Skeletal muscle cell (primary cell): ENCODE measurements at places on chromosomes 4 and X.

GRCh38 chrX:30935985-30936384, 46.9 kb upstream of the TAB3 start:
- no peak for DNase-seq

- DNase-seq, result no peak
These were observed 10.7 kb downstream of the SMAD1 start for GRCh38 chr4:145492376-145492775.

- DNase-seq, result no peak
These were observed 106.2 kb upstream of the KLF8 start for GRCh38 chrX:56125946-56126345.

DNA sequence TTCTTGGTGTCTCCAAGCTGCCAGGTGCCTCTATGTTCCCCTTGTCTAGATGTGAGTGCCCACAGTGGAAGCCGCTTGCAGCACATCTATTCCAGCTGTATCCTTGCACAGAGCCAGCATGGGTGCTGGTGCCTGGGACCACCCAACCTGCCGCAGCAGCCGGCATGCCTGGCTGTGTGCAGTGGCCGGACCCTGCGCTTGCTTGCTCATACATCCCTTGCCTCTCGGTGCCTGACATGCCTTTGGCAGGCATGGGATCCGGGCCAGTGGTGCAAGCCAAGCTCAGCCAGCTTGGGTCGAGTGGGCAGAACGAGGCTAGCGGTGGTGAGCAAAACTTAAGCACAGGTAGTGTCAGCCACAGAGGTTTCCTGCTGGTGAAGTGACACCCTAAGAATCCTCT, 355.1 kb downstream of the TLL1 start:
- no peak for DNase-seq

- no peak for DNase-seq
These were observed 1614.0 kb upstream of the PCDH10 start for GRCh38 chr4:131534944-131535645.

- peak; percentile 43 for DNase-seq
These were observed 90.0 kb upstream of the GRPR start for GRCh38 chrX:16033331-16033730.

DNA sequence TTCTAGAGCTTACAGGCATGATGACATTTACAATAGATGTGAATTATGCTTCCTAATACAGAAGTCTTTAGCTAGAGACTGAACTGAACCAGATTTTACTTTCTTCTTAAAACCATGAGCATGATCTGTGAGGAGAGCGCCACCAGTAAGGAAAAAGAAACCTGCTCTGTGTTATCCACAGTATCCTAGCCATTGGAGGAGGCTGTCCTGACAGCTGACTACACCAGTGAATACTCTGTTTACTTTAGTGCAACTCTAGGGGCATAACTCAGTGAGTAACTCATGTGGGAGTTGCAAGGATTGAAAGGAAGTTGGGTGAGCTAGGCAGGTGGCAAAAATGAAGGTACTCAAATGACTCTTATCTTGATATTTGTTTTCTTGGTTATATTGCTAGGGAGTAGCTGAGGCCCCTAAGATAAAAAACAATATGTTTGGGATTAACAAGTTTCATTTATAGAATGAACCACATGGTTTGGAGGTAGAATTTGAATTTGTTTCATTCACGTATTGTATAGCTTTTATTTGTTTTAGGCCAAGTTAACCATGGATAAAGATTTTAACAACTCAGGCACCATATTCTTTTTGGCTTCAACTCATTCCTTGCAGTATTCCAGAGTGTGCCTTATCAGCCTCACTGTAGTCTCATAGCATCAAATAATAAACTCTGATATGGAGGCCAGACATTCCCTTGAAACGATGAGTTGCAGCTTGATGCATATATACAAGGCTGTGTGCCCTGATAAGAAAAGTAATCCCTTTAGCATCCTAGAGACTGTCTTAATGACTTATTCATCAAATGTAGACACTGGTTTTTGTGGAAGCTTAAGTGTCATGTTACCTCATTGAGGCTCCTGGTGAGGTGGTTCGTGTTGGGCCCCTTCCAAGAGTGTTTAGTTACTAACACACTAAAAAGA, 2.5 kb downstream of the BMP3 start:
- no peak for DNase-seq

GRCh38 chr4:138555108-138555507, 313.0 kb upstream of the SLC7A11 start:
- no peak for DNase-seq

DNA sequence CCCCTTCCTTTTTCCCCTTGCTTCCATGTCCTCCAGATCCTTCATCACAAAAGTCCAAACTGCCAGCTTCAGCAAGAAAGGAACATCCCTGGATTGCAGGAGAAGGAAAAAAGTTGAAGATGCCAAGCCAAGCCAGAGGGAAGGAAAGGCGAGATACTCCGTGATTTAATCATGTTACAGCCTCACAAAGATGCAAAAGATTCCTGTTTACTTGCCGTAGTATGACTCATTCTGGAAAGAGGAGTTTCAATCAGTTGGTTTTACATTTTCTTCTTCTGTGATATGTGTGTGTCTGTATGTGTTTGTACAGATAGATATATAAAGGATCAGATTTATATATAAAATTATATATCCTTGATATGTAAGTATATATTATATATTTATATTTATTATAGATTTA, 69.3 kb downstream of the BTC start:
- DNase-seq, result no peak

- DNase-seq, result no peak
These were observed 174.4 kb upstream of the NUDT10 start for GRCh38 chrX:51158231-51158630.

DNA sequence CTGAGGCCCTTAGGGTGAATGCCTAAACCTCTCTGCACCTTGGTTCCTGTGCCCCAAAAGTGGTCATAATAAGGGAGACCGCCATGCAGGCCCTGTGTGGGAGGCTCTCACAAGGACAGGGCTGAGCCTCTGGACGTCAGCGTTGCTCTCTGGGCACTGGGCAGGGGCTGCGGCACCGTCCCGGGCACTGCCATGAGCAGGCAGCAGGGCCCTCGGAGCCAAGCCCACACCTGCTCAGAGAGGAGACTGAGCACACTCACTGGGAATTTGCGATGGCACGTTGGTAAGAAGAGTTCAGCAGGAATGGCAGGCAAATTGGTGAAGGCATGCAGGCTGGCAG, 123.4 kb downstream of the HMX1 start:
- DNase-seq, result no peak

GRCh38 chrX:15336023-15336413, 695 bp upstream of the PIGA start:
- DNase-seq, result peak; percentile 25

GRCh38 chrX:33808636-33809035, 323.5 kb downstream of the FAM47A start:
- DNase-seq, result no peak

GRCh38 chr4:1683736-1684505, at the start of gene FAM53A:
TSS of gene FAM53A (minus strand) at chr4:1684313. CDS start at chr4:1668741, 15,572 bp downstream.
- peak; percentile 31 for DNase-seq

DNA sequence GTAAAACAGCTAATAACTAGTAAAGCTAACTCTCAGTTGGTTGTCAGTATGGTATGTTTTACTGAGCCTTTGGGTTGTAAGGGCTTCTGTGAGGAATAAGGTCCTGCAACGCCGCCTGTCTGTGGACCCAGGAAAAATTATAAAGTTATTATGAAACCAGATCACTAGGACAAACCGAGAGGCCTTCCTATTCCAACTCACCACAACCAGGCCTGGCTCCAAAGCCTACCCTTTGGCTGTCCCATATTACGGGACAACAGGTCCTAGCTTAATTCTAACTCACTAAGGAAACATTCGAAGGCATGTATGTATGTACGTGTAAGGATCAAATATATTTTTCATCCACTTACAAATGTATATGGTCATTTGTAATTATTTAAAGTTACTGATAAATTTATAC, 1.4 kb downstream of the ANKRD17 start:
- DNase-seq, result peak; percentile 55

GRCh38 chrX:86806786-86807185, 658.5 kb downstream of the DACH2 start:
- DNase-seq, result no peak

DNA sequence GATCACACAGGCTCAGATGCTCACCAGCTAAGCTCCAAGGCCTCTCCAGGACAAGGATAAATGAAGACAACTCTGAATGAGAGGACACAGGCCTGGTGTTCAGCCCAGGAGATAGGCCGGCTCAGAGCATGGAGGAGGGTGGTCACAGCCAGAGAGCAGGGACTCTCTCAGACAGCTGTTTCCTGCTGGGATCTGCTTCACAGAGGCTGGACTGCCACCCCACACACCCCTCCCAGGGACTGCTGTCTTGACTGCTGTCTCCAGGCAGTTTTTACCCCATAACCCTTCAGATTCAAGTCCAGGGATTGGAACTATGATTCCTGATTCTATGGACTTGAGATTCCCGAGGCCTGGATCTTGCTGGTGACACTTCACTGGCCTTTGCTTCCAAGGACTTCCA, 89.0 kb downstream of the SMIM20 start:
- DNase-seq, result no peak

GRCh38 chr4:187577941-187578480, 417.6 kb upstream of the ZFP42 start:
- no peak for DNase-seq

DNA sequence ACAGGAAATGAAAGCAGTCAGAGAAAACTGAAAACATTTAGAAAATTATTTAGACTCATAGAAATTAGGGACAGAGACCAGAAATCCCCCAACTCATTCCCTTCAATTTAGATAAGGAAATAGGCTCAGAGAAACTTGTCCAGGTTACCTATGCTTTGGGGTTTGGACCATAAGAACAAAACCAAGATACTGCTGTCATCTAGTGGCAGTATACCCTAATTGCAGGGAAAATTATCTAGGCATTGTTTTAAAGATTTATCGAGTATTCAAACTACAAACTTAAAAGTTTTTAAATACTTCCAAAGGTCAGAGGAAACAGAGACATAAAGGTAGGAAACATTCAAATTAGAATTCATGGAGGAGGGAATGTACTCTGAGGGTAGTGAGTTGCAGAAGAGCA, 67.0 kb upstream of the KLHL13 start:
- DNase-seq, result no peak

- DNase-seq, result no peak
These were observed 94.1 kb upstream of the GK2 start for GRCh38 chr4:79502081-79502480.

DNA sequence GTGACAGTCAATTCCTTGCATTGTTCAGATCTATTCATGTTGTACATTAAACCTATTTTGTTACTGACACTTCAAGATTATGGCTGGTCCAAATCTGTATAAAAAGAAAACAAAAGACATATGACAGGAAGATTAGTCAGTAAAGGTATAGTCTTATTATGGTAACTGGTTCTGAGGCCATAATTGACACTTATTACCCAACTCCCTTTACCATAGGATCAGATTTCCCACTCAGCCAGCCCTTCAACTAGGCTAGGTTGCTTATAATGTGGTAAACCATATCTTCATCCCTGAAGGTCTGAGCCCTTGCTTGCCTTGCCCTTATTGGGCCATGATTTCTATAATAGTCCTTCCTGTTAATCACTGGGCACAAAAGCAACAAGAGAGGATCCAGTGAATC, 289.6 kb downstream of the CXXC4 start:
- no peak for DNase-seq

- no peak for DNase-seq
These were observed 80.8 kb upstream of the RPS6KA3 start for GRCh38 chrX:20347481-20347880.

DNA sequence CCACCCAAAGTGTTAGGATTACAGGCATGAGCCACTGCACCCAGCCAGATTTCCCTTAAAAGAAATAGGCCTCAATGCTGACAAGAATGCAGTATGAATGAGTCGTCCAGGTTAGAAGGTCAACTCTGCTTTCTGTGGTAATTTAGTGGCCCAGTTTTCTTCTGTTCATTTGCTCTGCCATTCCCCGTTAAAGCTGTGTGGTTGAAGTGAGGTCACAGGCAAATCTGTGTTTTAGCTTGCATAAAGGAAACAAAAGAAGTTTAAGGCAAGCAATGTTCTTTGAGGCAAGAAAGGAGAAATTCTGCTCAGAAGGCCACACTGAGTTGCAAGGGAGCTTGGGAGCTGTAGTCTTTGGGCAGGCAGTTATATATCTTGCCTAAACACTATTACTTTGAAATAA, 176.8 kb downstream of the LARP7 start:
- DNase-seq, result peak; percentile 71

- DNase-seq, result no peak
These were observed 72.7 kb upstream of the SLIT2 start for GRCh38 chr4:20178902-20179576.

- no peak for DNase-seq
These were observed 97.1 kb downstream of the REELD1 start for GRCh38 chr4:146311238-146311970.

DNA sequence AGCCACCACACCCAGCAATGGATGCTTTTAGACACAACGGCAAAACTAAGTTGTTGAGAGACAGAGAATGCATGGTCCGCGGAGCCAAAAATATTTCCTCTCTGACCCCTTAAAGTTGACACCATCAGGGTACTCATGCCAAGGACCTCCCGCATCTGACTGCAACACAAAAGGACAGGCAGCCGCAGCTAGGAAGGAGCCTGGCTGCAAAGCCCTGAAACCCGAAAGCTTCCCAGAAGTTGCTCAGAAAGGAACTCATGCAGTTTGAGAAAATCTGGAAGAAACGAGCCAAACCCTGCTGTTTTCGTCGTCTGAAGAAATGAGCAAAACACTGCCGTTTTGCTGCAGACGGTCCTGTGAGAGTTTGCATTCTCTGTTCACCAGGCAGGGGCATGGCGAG, 16.5 kb downstream of the DHRSX start:
- DNase-seq, result no peak

- no peak for DNase-seq
These were observed 356.2 kb downstream of the ADGRL3 start for GRCh38 chr4:61556277-61556676.

DNA sequence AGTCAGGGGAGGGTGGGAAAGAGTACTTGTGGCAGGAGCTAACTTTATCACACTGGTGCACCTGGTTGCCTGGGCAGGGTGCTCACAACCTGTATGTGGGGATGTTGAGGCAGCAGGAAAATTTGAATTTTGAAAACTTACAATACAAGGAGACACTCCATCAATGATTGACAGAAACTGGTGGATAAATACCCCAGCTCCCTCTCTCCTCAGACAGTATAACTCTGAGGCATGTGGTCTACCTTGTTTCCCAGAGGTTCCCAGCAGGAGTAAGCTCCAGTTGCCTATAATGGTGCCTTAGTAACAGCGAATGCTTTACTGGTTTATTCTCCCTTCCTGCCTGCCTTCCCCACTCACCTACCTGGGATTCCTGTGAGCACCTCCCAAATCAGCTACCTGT, 111.7 kb upstream of the PRPS2 start:
- no peak for DNase-seq

DNA sequence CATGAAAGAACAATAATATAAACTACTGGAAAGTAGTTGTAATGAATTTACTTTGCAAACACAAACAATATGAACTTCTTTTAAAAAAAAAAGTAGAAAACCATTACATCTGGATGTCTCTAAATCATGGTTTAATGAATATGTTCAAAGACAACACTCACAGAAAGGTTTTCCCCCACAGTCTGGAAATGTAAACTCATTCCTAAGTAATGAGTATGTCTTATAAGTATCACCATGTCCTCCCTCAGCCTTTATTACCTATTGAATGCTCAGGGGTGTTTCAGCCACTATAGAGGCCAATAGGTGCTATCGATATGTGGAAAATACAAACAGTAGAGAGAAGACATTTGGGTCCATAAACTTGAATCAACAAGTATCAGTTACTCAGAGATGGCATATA, 186.7 kb downstream of the PALLD start:
- DNase-seq, result no peak
